ENCODE measurements at places on chromosomes 3 and 15.

- DNase-seq = no peak
Observed at GRCh38 chr3:107222907-107223306, 154.3 kb upstream of the CCDC54 start.

GRCh38 chr15:89671687-89672086, 7.5 kb downstream of the PLIN1 start:
- DNase-seq = no peak

DNA sequence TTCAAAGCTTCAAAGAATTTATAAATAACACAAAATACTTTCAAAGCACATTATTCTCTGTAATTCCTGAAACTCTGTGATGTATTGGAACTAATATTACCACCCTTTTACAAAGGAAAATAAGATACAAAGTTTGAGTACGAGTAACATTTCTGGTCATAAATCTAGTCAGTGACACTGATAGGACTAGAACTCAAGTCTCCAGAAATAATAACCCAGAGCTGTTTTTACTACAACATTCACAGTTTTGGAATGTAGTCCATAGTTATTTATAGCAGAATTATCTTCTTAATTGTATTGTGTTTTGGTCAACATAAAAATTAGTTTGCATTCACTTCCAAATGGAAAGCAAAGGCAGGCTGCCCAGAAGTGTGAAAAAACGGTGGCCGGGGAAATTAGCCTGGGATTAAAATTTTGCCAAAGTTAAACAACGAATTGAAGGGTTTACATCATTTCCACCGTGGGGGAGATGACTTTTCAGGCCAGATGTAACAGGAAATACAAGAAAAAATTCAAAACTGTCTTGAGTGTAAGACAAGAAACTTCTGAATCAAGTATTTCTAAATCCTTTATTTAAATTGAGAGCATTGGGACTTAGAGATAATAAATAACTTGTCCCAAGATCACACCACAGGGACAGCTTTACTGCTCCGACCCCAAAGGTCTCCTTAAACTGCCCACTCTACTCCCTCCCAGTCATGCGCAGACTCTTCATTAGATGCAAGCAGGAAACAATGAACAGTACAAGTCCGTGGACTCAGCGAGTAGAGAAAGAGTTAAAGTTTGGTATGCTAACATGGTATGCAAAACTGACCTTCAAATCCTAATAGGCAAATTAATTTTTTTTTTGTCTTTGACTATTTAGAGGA, 74.3 kb upstream of the VGLL4 start:
- peak; percentile 53 for DNase-seq

DNA sequence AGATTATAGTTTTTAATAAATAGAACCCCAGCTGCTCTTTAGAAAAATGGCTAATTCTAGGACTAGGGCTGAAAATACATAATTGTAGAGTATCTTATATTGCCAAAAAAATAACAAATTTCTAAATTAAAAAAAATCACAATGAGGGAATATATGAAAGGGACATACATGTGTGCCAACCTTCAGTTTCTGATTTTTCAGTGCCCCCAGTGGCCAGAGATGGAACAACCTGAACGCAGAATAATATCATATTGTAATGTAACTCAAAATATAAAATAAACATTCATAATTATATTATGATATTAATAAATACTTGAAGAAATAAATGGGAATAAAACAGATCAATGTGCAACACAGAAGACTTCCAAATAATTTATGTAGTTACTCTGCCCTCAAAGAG, 460.5 kb downstream of the ZNF385D start:
- peak; percentile 2 for DNase-seq

DNA sequence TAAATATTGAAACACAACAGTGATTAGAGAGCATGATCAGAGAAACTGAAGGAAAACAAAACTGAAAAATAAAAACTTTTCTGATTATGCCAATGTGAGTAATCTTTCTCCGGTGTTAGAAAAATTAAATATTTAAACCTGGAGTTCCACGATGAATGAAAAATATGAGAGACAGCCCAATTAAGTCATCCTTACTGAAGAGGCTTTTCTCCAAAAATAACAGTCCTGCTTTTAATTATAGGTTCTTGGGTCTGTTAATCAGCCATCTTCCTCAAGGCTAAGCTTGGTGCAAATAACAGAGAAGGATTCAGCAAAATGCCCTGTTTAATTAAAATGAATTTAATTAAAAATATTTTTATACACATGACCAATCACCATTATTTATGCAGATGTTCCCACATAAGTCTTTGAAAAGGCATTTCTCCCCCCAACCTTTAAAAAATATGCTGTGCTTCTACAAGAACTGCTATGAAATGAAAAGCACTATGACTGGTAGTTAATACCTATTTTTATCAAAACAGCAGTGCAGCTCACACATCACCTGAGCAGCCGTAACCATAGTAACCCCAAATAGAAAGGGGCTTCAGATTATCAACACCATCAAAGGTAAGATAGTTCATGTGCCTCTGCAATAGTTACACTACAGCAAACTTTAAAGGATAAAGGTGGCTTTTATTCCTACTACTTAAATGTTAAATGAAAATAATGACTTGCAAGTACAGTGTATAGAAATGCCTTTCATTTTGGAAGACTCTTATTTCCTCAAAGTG, 175.7 kb downstream of the SLC9A9 start:
- DNase-seq = no peak

DNA sequence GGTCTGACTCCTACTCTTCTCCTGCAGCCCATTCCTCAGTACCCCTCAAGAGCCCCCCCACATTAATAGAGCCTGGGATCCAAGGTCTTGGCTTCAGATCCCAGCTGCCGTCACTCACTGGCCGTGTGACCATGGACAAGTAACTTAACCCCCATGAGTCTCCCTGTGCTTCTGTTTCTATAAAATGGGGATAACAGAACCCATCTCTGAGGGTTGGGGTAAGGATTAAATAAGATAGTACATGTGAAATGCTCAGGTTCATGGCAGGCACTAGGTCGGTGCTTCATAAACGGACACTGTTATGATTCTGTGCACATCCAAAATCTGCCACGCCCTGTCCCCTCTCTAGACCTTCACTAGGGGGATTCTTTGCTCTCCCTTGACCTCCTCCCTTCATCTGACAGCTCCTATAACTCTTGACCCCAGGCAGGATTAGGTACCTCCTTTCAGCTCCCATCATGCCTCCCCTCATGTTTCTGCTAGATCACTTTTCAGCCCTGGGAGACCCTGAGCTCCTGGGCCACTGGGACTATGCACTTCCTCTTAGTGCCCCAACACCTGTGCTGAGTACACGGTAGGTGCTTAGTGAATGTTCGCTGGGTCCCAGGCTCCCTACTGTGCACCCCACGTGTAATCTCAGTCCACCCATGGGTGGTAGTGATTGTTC, 1.5 kb downstream of the CAND2 start:
- DNase-seq = no peak

DNA sequence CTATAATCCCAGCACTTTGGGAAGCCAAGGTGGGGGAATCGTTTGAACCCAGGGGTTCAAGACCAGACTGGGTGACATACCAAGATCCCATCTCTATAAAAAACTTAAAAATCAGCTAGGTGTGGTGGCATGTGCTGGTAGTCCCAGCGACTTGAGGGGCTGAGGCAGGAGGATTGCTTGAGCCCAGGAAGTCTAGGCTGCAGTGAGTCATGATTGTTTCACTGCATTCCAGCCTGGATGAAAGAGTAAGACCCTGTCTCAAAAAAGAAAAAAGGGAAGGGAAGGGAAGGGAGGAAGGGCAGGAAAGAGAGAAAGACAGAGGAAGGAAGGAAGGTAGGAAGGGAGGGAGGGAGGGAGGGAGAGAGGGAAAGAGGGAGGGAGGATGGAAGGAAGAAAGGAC, 133.7 kb upstream of the LRRN1 start:
- no peak for DNase-seq

DNA sequence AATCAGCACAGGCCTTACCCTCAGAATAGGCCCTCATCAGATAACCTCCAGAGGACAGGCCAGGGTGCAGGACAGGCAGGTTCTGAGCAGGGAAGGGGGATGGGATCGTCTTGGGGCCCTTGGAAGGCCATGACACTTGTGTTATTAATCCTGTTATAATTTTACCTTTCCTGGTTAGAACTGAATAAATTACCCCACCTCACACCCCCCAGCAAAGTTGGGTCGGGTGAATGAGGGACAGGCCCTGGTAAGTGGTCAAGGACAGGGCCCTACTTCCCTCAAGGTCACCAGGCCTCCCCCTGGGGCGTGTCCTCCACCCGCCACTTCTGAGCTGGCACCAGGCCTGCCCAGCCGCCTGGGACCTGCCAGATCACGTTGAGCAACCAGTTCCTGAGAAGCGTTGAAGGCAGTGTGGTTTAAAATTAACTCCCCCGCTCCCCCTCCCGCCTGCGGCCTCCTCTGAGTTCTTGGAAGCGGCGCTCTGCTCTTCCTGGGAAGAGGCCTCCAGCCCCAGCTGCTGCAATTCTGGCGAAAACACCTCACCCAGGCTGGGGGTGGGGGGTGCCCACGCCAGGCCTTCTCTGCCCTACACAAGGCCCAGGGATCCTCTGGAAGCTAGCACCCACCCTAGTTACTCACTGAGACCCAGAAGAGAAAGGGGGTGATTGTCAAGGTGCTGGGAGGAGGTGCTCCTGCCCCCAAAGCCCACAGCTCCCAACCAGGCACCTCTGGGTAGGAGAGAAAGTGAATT, 10.6 kb downstream of the CISH start:
- DNase-seq = peak; percentile 93

DNA sequence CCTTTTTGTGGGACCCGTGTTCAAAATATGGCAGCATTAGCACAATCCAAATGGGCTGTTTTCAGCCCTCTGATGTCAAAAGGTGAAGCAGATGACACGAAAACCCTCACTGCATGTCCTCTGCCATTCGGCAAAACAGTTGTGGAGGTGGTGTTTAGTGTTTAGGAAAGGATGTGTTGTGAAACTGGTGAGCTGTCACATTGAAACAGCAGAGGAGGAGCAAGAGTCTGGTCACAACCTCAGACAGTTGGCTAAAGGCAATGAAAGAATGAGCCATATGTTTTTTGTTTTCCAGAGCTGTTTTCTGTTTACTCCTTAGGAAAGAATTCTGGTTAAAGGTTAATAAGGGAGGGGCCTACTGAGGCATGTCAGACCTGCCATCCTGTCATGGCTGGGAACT, 140.7 kb downstream of the VPS8 start:
- DNase-seq = no peak

Data from ACHN (cell line).